Fibroblast of mammary gland (primary cell): ENCODE measurements at places on chromosomes 1 and 21.

GRCh38 chr21:34671891-34672290 is 3.1 kb downstream of the CLIC6 start:
- no peak for DNase-seq

DNA sequence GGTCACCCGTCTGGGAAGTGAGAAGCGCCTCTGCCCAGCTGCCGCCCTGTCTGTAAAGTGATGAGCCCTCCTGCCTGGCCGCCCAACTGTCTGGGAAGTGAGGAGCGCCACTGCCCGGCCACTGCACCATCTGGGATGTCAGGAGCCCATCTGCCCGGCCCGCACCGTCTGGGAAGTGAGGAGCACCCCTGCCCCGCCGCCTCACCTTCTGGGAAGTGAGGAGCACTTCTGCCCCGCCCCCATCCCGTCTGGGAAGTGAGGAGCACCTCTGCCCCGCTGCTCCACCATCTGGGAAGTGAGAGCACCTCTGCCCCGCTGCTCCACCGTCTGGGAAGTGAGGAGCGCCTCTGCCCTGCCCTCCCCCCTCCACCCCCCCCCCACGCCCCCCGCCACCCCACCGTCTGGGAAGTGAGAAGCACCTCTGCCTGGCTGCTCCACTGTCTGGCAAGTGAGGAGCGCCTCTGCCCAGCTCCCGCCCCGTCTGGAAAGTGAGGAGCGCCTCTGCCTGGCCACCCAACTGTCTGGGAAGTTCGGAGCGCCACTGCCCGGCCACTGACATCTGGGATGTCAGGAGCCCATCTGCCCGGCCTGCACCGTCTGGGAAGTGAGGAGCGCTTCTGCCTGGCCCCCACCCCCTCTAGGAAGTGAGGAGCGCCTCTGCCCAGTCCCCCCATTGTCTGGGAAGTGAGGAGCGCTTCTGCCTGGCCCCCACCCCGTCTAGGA is 4.5 kb upstream of the ZZZ3 start:
- DNase-seq, result no peak

DNA sequence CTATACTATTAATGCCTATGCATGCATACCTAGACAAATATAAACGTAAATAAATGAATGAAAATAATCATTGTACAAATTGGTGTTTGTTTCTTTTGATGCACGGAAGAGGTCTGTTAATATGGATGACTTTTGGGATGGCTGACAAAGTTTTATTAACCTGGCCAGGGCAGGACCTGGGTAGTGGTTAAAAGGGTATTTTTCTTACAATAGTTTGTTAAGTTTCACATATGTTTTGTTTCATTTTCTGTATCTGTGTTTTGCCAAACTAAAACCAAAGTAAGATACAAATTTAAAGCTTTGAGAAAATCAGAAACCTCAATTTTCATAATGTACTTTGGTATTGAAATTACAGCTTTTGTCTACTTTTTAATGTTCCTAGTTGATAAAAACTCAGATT is 222.7 kb upstream of the OLFM3 start:
- no peak for DNase-seq

- DNase-seq, result no peak
Observed at GRCh38 chr1:15851210-15852035, 3.9 kb downstream of the SPEN start.

GRCh38 chr1:24198766-24199165 is 11.7 kb upstream of the IFNLR1 start:
- DNase-seq, result no peak

- DNase-seq, result peak; percentile 79
Observed at GRCh38 chr1:84504580-84505492, 1.4 kb upstream of the SPATA1 start.

- DNase-seq, result no peak
Observed at GRCh38 chr1:8302081-8302956, 15.6 kb upstream of the SLC45A1 start.

GRCh38 chr21:30138483-30138882 is 28.1 kb downstream of the CLDN17 start:
- no peak for DNase-seq

- peak; percentile 81 for DNase-seq
Observed at GRCh38 chr1:206911064-206911663, 10.6 kb downstream of the FCMR start.
